ENCODE measurements at places on chromosomes 4 and X. TPM values are rescaled to one million over a fixed set of nuclear protein-coding genes. Genes with fewer than 3 reads are reported as not detected.

DNA sequence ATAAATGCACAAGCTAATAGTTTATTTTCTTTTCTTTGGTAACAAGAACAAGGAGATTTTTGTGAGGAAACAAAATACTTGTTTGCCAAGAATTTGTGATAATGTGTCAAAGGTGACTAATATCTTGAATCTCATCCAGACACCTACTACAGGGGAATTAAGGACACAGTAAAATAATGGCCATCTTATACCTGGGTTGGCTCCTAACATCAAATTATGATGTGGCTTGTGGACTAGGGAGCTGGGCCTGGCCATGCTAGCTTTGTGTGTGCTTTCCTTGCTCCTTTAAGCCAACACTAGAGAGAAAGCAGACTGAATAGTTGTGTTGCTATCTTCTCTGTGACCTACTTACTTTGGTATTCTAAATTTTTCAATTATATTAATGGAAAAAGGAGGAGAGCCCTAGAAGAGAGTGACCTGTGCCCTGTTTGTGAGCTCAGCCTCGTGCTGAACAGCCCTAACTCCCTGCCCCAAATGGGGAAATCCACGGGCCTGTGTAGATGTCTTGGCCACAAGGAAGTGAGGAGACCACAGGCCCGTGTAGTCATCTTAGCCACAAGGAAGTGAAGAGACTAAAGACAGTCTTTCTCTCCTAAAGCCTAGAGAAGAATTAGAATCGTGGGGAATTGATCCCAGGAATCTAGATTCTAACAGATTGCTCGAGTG, 23.3 kb downstream of the ARHGAP24 start:
- no peak for DNase-seq

- DNase-seq = no peak
These were observed 212.5 kb upstream of the NOCT start for GRCh38 chr4:138803051-138803450.

DNA sequence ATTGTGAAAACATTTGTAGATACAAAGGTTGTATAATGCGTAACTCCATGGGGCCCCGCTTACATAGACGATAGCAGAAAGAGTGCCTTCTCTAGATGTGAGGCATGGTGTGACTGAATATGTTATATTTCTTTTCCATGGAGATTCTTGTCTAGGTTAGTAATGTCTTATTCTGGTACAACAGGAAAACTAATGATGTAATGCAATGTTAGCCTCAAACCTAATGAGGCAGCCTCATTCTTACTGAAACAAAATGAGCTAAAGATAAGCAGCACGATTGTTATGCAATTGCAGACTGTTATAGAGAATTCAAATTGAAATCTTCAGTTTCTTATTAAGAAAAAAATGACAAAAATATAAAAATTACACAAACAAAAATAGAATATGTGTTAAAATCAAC, 171.1 kb upstream of the ANKRD50 start:
- no peak for DNase-seq

DNA sequence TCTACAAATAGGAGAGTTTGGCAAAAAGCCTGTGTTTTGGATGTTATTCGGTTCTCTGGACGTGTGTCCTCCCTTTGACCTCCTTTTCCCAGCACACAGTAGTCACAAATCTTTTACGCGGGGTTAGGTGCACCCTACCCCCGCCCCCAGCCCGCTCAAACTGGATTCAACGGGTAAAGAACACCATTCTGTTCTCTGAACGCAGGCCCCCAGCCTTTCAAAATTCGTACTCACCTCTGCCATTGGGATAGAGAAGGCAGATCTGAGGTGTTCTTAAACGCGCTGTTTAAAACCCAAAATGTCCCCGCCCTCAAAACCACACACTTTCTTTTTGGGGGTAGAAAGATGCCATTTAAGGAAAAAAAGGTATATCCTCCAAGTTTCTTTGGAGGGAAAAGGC, 2.7 kb downstream of the LEF1 start:
- DNase-seq = peak; percentile 40

The MAGEC3 gene
- not detected for total RNA-seq

DNA sequence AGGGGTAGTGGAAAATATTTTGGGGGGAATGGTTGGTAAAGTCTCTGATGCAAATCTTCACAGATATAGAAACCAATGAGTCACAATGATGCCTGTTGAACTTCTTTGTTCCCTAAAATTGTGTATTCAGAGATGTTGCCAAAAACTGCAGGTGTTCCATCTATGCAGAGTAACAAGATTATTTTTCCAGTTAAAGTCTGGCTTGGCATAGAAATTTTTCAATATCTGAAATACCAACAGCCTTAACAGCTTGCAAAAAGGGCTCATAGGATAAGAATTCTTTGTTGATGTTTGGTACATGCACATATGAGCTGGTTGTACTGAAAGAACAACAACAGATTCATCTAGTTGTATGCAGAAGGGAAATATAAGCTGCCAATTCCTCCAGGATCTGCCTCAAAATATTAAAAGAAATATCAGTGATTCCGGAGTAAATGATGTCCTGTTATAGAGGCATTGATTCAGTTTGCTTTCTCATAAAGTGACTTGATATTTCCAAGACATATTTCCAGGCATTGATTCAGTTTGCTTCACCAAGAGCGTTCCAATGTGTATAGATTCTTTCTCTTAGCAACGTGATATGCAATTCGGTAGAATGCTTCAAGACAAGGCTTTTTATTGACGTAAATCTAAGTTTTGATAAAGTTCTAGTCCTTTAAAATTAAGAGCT, 564.4 kb downstream of the TMA16 start:
- DNase-seq = no peak

Data from T-cell (primary cell).